ENCODE measurements at places on chromosomes 4 and X.
A peak's percentile ranks its signal among the peaks of the same experiment; 100 is the strongest.

GRCh38 chr4:114601304-114602052, 2.9 kb downstream of the UGT8 start:
- DNase-seq: no peak

DNA sequence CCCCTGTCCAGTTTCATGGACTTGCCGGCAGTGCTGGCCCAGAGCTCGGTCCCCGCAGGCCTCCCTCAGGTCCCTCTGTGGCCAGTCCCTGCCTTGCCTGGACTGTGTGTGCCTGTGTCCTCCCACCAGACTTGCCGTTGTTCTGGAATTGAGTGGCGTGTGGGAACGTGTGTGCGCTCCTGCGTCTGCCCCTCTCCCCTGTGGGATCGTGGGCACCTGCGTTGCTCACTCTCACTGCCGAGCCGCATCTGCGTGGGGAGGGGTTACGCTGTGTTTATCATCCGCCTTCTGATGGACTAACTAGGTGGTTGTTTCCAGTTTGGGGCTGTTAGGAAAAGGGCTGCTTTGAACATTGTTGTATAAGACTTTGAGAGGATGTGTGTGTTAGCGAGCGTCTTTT, 21.2 kb downstream of the PCGF3 start:
- DNase-seq: no peak

- no peak for DNase-seq
These were observed 14.6 kb downstream of the GRXCR1 start for GRCh38 chr4:42906891-42907759.

DNA sequence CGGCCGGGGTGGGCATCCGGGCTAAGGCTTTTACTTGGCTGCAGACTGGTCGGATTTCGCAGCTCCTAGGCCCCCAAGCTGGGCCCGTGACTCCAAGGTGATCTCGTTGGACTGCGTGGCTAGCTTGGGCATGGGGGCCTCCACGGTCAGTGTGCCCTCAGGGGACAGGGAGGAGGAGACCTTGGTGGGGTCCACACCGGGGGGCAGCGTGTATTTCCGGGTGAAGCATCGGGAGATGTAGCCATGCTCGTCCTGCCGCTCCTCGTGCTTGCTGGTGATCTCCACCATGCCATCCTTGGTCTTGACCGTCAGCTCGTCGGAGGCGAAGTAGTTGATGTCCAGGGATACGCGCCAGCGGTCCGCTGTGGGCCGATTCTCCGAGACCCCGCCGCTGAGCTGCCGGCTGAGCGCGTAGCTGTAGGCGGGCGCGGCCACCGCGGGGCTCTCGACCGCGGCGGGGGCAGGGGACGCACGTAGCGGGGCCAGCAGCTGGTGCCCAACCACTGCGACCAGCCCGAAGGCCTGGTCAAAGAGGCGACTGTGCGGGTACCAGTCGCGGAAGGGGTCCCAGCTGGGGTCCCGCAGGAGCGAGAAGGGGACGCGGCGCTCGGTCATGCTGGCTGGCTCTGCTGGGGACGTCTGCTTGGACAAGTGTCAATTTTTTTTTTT, 881 bp upstream of the CACNA1F start:
- DNase-seq: no peak

DNA sequence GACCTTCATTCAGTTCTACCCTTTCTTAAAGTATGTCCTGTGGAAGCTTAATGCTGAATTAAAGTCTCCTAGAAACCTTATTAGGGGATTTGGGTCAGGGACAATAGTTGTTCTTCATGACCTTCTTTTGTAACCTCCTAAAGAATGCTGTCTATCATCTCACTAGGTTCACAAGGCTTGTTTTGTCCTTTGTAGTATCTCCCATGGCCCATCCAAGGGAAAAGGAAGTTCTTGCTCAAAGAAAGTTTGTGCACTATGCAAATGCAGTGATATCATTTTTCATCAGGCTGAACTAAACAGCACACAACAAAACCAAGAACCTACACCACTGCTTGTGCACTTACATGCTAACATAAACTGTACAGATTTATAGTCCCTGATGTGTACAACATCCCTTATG, 46.6 kb upstream of the PGM2 start:
- DNase-seq: no peak

- no peak for DNase-seq
These were observed 56.0 kb downstream of the UGT8 start for GRCh38 chr4:114654592-114654991.

GRCh38 chr4:48450740-48451139, 32.4 kb upstream of the SLC10A4 start:
- DNase-seq: no peak

DNA sequence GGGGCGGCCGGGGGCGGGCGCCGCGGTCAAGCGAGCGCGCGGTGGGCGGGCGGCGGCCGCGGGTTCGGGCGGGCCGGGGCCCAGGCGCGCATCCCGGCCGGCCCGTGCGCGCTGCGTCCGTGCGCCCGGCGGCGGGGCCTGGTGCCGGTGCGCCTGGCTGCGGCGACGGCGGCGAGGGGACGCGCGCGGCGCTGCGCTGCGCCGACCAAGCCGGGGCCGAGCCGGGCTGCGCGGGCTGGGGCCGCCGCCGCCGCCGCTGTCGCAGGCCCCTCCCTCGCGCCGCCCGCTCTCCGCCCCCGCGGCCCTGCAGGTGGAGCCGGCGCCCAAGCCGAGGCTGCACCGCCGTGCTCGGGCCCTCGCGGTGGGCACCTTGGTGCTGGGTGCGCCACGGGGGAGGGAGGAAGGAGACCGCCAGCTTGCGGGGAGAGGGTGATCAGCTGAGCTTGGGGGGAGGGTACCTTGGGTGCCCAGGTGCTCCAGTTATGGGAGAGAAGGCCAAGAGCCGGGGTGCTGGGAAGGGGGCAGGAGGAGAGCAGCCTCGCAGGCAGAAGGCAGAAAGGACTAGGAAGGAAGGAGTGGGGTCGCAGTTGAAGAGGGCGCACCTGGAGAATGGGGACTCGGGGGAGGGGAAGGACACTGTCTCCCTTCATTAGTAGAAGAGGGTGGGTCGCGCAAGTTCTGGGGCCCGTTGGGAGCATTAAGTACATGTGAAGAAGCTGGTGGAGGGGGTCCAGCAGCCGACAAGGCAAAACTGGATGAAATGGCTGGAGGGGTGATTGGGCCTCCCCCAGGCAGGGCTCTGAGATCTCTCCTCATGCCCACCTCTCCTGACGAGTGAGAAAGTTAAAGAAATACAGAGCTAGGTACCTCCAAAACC, at the start of gene PPP2R2C:
TSS of gene PPP2R2C (minus strand) at position 228 of the 877 bp plus-strand sequence. CDS start 385 bp downstream, outside the sequence.
- no peak for DNase-seq

GRCh38 chrX:24426340-24426913, 38.7 kb upstream of the PDK3 start:
- DNase-seq: peak; percentile 41

- DNase-seq: no peak
These were observed 27.9 kb downstream of the TSC22D3 start for GRCh38 chrX:107747596-107748161.

GRCh38 chrX:150411656-150412055, 48.5 kb downstream of the MAMLD1 start:
- no peak for DNase-seq

DNA sequence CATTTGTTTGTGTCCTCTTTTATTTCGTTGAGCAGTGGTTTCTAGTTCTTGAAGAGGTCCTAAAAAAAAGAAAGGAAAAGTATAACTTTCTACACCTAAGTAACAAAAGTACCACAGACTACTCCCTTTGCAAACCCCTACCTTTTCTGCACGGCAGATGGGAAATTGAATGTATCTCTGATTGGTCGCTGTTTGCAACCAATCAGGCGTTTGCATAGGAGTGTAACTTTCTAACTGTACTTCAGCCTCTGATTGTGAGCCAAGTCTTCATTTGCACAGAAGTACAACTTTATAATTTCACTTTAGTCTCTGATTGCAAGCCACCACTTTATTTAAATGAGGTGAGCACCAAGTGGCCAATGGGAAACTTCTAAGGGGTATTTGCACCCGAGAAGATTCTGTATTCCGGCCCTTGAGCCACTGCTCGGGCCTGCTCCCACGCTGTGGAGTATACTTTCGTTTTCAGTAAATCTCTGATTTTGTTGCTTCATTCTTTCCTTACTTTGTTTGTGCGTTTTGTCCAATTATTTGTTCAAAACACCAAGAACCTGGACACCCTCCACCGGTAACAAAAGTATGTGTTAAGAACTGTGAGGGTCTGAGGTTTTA, 40.3 kb upstream of the FHL1 start:
- no peak for DNase-seq

All from CD4-positive, alpha-beta T cell (primary cell).